Stimulated activated CD8-positive, alpha-beta memory T cell treated with anti-CD3 and anti-CD28 coated beads, Interleukin-7, amount 100 ng/mL, for 1 hour (primary cell): ENCODE measurements at places on chromosomes 5 and 9.

- no peak for DNase-seq
Observed at GRCh38 chr5:132274050-132274792, 16.7 kb downstream of the PDLIM4 start.

- no peak for DNase-seq
Observed at GRCh38 chr5:45017568-45017967, 208.8 kb downstream of the MRPS30 start.

GRCh38 chr5:34703767-34704713 lies 47.9 kb downstream of the RAI14 start:
- DNase-seq: no peak

DNA sequence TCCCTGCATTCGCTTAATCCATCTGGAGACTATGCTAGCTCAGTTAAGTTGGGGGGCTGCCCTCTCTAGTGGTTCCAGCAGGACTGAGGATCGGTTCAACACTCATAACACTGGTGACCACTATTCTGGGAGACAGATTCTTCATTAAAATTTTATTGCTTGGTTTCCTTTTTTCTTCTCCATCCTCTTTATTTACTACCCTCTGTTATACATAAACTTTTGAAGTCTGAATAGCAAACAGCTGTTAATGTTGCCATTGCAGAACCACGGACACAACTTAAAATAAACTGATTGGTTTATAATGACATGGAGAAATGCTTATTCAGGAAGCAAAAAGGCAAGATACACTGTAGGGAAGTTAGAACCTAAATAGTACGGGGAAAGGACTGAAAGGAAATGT lies 22.1 kb downstream of the IQGAP2 start:
- no peak for DNase-seq
